Peyer's patch (tissue), 4 donors: ENCODE measurements at places on chromosomes 13 and 19.
A peak's percentile ranks its signal among the peaks of the same experiment; 100 is the strongest.

DNA sequence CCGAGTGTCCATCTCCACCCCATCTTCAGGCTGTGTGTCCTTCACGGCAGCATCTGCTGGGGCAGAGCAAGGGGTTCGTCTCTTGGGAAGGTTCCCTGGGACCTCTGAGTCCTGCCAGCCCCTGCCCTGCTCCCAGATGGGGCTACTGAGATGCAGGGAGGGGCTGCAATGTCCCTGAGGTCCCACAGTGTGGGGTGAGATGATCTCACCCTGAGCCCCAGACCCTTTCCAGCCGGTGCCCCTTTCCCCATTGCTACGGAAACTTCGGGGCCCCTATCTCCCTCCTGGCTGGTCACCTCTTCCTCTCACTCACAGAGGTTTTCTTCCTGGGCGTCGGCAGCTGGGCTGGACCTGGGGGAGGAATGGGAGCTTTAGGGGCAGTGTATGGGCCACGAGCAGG lies 5.0 kb downstream of the LILRB2 start:
- H3K4me3 ChIP-seq: no peak overlapping the region
- no peaks in the 10 kb centered on the region for H3K27me3 ChIP-seq
- H3K36me3 ChIP-seq: no peaks in the 10 kb centered on the region
- no peak overlapping the region for H3K27ac ChIP-seq

DNA sequence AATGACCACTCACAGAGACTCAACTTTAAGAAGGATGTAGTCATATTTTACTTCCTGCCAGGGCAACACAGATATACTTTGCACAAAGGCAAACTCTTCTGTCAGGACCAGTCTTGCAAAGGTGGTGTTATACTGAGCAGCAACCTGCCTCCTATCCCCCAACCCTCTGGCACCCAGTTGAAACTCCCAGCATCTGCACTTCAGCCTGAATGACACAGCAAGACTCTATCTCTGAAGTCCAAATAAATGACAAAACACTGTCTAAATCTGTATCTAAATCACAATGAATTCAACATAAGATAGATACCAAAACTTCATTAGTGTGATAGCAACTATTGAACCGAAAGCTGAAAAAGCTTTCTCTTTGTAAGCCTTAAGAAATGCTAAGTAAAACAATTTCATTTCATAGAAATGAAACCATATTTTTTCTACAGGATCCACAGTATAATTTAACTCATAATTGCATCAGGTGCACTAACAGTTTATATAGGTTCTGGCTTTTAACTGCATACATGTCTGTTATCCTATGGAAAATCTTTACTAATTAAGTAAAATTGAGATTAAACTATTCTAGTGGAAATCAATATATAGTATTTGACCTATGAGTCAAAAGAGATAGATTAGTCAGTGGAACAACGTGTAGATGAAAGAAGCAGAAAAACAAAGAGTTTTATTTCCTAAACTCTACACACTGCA lies 163.7 kb downstream of the TBC1D4 start:
- H3K36me3 ChIP-seq: no peaks in the 10 kb centered on the region
- H3K4me3 ChIP-seq: no peak overlapping the region
- DNase-seq: no peak
- H3K27ac ChIP-seq: no peak overlapping the region
- H3K4me1 ChIP-seq: no peaks in the 10 kb centered on the region

DNA sequence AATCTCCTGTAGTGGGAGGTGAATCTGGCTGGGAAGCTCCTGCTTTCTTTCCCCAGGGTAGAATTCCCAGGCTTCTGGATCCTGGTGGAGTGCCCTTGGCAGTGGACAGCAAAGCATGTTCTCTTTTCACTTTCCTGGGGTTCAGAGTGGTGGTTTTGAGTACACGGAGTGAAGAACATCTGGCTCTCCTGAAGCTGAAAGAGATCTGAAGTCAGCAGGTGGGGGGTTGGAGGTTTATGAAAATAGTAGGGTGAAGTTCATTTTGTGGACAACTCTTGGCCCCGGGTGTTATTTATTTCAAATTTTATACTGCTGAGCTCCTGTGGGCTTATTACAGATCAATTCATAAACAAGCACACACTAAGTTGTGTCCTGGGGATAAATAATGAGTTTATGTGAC lies 497.3 kb downstream of the KLF5 start:
- H3K27me3 ChIP-seq: no peaks in the 10 kb centered on the region
- no peak overlapping the region for H3K27ac ChIP-seq
- DNase-seq: no peak
- no peaks in the 10 kb centered on the region for H3K4me1 ChIP-seq
- no peak overlapping the region for H3K4me3 ChIP-seq

- H3K36me3 ChIP-seq: no peaks in the 10 kb centered on the region
- H3K27ac ChIP-seq: peak overlapping the region; percentile 76
- H3K4me3 ChIP-seq: no peak overlapping the region
- DNase-seq: no peak
- H3K4me1 ChIP-seq: peaks cover 30% of the 10 kb centered on the region
These were observed 4.4 kb downstream of the BCAT2 start for GRCh38 chr19:48806518-48806817.

DNA sequence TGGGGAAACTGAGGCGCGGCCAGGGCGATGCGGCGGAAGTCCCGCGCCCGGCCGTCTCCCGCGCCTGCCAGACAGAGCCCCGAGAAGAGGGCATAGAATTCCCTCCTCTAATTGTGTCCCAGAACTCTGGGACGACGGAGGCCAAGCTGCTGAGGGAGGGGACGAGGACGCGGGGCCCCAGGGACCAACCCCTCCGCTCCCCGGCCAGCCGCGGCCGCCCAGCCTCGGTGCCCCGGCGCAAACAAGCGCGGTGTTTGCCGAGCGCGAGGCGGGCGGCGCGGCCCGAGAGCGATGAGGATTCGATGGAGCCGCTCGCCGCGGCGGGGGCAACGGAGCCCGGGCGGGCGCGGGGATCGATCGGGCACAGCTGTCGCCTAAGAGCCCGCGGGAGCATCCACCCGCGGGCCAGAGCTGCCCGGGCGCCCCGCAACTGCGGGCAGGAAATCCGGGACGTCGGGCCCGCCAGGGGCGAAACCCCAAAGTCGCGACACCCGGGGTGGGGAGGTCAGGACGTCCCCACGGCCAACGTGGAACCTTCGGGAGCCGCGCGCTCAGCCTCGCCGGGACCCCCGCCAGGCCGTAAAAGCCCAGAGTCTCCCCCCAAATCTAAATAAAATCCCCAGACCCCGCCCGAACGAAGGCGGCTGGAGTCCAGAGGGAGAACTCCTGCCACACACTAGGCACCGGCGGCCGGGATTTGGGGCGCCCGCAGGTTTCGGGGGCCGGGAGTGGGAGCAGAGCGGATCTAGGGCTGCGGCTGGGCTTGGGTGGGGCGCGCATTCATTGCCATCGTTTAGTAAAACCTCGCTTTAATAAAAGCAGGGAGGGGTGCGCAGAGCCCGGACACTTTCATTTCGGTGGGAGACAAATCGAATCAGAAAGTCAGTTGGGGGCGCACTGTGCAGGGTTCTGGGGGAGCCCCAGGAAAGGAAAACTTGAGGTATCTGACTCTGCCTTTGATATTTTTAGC lies 3.6 kb upstream of the ONECUT3 start:
- H3K36me3 ChIP-seq: no peaks in the 10 kb centered on the region
- H3K4me3 ChIP-seq: no peak overlapping the region
- no peak overlapping the region for H3K27ac ChIP-seq

- no peaks in the 10 kb centered on the region for H3K4me1 ChIP-seq
- H3K4me3 ChIP-seq: no peak overlapping the region
- no peak for DNase-seq
- H3K27me3 ChIP-seq: no peaks in the 10 kb centered on the region
These were observed 62.6 kb downstream of the LATS2 start for GRCh38 chr13:20998649-20999415.
